A549 treated with Mapracorat at 1 μM for 4 hours (cell line): ENCODE measurements at places on chromosomes 3 and 15. TPM values are rescaled to one million over a fixed set of nuclear protein-coding genes. Genes with fewer than 3 reads are reported as not detected.

Gene ZNF774
- total RNA-seq: 1.0 to 1.5 TPM (median 1.2 TPM) in 5 replicates

Gene NIPA2
- total RNA-seq: 89.6 to 110 TPM (median 108 TPM) in 5 replicates

Gene ACOX2
- total RNA-seq: 5.9 to 9.8 TPM (median 7.6 TPM) in 5 replicates

Gene SH2D7
- not detected in 5 replicates for total RNA-seq

Gene TMEM158
- total RNA-seq: 8.2 to 15.2 TPM (median 12.6 TPM) in 5 replicates

Gene POC1A
- total RNA-seq: 14.6 to 19.0 TPM (median 17.5 TPM) in 5 replicates

Gene SNX33
- 11.4 to 15.8 TPM (median 14.5 TPM) in 5 replicates for total RNA-seq

Gene TLR9
- total RNA-seq: 0.07 TPM in 1 of 5 replicates, not detected in the others

Gene CCDC54
- total RNA-seq: not detected in 5 replicates

Gene PYDC2
- not detected in 5 replicates for total RNA-seq

Gene EPHB3
- 0.24 to 0.46 TPM (median 0.29 TPM) in 5 replicates for total RNA-seq

Gene C2CD4A
- total RNA-seq: 0.06 to 0.27 TPM (median 0.16 TPM) in 5 replicates

Gene NPAP1
- total RNA-seq: not detected in 5 replicates
